NCI-H460 (cell line): ENCODE measurements at places on chromosomes 4 and X. TPM values are rescaled to one million over a fixed set of nuclear protein-coding genes. Genes with fewer than 3 reads are reported as not detected.

Gene RASGEF1B
- total RNA-seq: 0.15 TPM in 1 of 2 replicates, not detected in the other

Gene HAND2
- total RNA-seq: not detected in 2 replicates

Gene SPANXC
- total RNA-seq: not detected in 2 replicates

DNA sequence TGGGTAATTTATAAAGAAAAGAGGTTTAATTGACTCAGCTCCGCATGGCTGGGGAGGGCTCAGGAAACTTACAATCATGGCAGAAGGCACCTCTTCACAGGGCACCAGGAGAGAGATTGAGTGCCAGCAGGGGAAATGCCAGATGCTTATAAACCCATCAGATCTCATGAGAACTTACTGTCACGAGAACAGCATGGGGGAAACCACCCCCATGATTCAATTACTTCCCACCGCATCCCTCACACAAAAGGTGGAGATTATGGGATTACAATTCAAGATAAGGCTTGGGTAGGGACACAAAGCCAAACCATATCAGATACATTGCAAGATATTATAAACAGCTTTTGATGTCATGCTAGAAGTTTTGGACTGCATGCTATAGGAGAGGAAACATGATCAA lies 204.3 kb downstream of the VEGFC start:
- no peak for DNase-seq

GRCh38 chr4:96390404-96390803 lies 550.5 kb downstream of the PDHA2 start:
- no peak for DNase-seq

GRCh38 chr4:169115897-169116254 lies 105.8 kb upstream of the CBR4 start:
- DNase-seq: peak; percentile 22

DNA sequence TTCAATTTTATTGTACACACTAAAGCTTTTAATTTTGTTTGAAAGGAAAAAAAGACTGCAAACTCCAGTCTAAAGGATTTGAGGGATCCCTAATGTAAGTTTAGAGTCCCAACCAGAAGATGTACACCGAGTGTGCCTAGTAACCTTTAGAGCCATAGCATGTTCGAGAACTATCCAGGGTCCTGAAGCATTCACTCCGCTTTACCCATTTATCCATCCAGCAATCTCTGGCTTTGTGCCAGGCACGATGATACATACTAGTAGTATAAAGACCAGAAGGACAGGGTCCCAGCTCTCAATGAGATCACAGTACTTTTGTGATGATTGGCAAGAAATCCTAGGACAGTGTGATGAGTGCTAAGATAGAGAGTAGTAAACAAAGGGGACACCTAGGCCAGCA lies 168.7 kb downstream of the STK32B start:
- no peak for DNase-seq
